ENCODE measurements at places on chromosomes 7 and 10.

DNA sequence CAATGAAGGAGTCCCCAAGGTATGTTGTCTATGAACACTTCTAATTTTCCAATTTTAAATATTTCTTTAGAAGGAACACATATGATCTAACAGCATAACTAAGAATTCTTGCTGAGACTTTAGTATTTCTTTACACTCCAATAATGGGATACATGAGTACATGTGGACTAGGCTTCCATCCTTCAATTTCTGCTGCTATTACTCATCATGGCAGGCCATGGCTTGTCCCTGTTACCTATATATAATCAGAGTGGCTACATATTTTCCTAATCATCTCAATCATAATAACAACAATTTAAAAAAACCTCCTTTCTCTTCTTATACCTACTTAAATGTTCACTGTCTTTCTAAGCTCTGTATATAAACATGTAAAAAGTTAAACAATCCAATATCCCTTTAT lies 60.3 kb upstream of the TAC1 start:
- DNase-seq, result no peak

DNA sequence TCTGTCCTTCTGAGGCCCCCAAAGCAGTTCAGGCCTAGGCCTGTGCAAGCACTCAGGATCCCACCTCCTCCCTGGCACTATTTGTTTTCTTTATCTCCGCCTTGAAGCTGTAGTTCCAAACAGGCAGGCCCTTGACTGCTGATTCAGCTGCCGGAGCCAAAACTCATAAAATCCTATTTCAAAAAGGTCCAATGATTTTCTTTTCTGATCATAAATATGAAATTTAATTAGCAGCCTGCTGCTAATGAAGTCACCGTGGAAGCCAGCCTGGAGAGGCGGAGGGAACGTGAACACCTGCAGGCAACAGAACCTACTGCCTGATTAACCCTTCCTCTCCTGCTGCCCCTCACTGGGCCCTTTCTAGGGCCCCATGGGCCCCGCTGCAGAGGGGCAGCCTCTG lies 60.1 kb downstream of the CARD11 start:
- DNase-seq, result no peak

- DNase-seq, result no peak
These were observed 80.0 kb downstream of the ATXN7L1 start for GRCh38 chr7:105796365-105796764.

DNA sequence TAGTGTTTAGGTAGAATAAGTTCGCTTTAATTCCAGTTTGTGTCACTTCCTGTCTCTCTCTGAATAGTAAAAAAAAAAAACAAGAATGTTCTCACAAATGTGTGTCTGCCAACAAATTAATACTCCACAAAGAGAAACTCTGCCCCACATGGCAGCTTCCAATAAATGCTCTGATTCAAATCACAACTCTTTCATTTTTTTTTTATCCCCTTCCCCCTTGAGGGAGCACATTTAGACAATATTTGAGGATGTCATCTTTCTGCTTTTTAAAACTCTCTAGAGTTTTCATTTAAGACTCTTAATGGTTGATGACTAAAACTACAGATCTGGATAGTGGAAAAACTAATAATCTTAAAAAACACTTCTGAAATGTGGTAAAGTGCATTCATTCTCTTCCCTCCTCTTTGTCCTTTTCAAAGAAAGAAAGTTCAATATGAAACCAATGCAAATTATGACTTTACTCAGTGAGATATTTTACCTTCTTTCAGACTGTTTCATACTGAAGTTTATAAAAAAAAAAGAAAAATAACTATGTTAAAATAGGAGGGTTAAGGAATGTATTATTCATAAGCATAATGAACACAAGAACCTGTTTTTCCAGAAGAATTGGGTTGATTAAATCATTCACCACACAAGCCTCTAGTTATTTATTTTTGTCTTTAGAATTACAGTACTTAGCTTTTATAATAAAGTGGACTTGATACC lies 42.3 kb downstream of the ARID5B start:
- DNase-seq, result no peak

- DNase-seq, result no peak
These were observed 33.7 kb downstream of the CTTNBP2 start for GRCh38 chr7:117839507-117839906.

- no peak for DNase-seq
These were observed 537 bp upstream of the MRPS24 start for GRCh38 chr7:43869867-43870240.

DNA sequence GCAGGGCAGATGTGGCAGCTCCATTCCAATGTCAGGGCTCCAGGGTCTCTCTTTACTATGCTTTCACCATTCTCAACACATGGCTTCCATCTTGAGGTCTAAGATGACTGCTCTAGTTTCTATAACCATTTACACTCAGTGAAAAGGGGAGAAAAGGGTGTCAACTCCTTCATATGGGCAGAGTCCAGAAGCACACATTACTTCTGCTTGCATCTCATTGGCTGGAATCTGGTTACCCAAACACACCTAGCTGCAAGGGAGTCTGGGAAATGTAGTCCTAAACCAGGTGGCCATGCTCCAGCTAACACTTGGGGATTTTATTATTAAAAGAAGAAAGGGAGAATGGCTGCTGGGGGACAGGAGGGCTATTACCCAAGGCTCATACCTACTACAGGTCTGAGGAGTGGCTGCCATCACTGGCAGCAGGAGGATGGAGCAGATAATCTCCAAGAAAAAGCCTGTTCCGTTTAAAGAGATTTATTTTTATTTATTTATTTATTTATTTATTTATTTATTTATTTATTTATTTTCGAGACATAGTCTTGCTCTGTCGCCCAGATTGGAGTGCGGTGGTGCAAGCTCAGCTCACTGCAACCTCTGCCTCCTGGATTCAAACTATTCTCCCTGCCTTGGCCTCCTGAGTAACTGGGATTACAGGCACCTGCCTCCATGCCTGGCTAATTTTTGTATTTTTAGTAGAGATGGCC lies 29.1 kb upstream of the LBX1 start:
- DNase-seq, result no peak

GRCh38 chr7:45401155-45401554 lies 173.0 kb upstream of the ADCY1 start:
- no peak for DNase-seq

DNA sequence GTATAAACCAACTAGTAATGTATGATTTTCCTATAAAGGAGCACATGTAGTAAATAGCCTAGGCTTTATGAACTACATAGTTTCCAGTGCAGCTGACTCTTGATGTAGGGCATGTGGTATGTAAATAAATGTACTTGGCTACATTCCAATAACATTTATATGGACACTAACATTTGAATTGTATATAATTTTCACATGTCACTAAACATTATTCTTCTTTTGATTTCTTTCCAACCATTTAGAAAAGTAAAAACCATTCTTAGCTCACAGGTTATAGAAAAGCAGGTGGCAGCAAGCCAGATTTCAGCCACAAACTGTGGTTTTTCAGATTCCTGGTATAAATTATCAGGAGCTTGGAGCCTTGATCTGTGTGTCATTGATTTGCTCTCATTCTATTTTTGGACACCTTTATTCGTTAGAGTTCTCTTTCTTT lies 1182.0 kb downstream of the CNTNAP2 start:
- DNase-seq, result no peak

DNA sequence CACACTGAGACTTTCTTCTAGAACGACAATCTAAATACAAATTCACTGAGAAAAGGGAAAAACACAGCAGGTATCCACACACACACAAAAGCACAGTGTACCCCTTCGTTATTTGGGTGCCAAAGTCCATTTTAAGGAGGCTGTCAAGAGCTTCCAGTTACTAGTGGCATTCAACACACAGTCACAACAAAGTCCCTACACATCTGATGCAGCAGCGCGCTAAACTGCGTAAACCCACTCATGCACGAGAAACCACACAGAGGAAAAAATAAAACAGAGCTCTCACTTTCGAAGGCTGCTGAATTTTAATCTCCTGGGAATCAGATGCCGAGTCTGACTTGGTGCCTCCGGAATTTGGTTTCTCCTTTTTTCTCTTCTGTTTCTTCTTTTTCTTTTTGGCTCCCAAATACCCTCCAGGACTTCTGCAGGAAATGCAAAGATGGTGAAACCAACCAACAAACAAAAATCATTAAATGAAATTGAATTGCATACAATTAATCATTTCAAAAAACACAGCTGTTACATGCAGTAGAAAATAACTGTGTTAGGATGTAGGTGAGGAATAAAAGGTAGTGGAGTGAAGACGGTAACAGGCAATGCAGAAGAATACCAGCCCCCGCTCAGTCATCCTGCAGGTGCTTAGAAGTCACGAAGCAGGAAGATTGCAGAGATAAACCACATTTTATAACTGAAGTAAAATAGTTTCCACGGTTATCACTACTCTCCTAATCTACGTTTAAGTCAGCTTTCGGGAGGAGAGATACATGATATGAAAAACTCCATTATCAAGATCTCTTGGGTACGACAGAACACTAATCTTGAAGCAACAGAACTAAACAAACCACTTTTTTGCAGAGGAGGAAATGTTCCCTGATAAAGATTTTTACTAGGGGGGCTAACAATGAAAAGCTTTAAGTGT lies 27.1 kb downstream of the NMT2 start:
- DNase-seq, result no peak

GRCh38 chr10:86110156-86110786 lies 256.3 kb downstream of the GRID1 start:
- DNase-seq, result no peak

DNA sequence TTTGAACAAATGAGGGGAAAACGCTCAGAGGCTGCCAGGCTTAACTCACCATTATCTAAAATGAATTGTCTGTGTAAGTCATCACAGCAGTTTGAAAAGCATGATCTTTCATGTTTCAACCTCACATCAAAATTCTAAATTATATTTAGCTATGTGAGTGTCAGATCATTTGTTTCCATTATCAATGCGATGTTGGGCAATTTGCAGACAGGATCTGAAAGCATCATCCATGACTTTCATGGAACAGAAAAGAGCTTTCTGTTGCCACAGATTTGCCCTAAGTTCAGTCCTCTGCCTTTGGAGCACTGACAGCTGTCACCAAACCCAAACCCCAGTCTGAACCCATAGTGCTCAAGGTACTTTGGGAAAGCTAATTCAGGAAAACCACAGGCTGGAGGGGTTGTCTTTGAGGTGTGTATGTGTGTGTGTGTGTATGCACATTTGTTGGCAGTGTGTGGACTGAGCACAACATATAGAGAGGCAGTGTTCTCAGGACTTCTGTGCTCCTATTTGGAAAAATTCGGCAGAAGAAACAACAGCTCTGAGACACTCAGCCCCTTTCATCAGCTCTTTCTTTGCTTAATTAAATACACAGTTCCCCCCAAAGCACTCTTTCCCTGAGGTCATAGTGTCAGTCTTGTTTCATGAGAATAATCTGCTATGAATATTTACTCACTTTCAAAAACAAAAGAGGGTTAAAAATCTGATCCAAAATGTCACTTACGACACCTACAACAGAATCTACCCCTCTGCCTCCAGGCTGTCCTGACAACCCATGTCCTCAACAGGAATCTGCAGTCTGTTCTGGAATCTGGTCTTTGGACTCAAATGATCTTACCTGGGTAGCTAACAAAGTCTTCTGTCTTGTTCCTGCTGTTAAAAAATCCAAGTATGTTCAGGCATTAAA lies 188.5 kb upstream of the KLF14 start:
- no peak for DNase-seq

DNA sequence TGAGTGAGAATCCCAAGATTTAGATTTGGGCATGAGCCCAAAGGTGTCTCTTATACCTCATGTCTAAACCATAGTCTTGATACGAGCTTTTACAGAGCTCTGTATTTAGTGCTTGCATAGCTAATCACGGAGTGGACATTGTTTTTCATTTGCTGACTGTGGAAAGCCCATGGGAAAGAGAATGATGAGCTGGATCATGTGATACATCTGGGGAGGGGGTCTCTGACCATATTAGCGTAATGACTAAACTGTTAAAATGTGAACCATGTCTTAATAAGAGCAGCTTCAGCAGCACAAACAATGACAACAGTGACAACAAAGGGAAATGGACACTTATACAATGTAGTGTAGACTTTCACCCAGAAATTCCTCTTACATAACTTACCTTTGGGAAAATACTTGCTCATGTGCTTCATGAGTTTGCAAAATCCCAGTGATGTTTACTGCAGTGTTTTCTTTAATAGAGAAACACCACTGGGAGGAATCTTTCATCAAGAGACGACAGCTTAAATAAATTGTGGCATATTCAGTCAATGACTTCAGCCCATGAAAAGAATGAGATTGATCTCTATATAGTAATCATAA lies 44.0 kb upstream of the ITGB1 start:
- no peak for DNase-seq

GRCh38 chr7:120806669-120807068 lies 51.3 kb downstream of the TSPAN12 start:
- DNase-seq, result no peak

DNA sequence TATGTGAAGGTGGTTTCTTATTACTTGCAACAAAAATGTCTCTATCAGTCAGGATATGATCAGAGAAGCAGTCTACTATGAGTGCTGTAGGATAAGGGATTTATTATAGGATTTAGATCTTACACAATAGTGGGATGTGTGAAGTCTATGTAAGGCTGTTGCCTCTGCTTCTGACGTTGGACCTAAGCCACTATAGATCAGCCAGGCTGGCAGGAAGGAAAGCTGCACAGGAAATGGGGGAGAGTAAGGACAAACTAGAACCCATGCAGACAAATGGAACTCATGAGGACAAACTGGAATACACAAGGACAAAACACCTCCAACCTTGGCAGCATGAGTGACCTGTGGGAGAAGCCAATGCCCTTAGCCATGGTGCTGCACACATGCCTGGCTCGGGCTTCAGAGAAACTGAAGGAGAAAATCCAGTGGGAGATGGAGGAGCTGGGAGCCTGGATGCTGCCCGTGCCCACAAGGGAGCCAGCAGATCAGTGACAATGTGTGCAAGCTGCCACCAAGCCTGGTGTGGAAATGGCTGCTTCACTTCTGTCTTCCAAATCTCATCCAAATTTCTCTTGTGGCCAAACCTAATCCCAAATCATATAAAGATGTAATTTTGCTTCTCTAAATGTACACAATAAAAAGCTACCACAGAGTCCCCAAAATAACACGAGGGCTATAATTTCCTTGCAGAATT lies 147.0 kb upstream of the PCGF5 start:
- no peak for DNase-seq

DNA sequence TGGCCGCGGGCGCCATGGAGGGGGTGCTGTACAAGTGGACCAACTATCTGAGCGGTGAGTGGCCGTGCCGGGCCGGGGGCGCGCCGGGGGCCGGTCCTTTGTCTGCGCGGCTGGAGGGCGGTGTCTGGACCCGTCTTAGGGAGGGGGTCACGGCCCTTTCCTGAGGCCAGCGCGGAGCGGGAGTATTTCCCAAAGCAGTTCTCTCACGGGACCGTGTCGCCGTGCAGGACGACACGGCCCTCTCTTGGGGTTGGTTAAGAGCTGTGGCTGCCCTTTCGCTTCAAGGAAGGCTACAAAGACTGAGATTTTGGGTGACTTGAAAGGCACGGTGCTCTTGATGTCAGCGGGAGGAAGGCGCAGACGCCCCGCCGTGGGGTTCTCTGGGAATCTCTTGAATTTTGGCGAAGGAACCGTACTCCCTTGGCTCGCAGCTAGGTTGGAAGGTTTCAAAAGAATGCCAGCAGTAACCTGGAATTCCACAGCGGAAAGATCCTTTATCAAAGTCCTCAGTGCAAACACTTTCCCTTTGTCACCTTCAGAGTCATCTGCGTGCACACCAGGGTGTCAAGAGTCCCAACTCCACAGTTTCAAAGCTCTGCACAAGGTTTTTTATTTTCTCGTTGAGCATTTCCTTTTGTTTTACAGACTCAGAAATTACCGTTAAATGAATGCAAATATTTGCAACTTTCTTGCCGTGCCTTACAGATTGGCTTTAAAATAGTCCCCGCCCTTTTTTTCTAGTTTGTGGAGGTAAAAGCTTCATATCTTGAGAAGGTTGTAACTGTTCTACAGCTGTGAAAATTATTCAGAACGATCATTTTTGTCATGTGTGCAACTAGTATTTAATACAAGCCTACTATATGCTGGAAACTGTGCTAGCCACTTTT lies 780 bp downstream of the PLEKHA8 start:
- peak; percentile 49 for DNase-seq

GRCh38 chr10:50280049-50280841 lies 28.9 kb upstream of the ASAH2 start:
- DNase-seq, result no peak

Data from midbrain (tissue), 1 donor.